ENCODE measurements at places on chromosomes 4 and X.

- no peak for DNase-seq
These were observed at the start of gene NAP1L2 for GRCh38 chrX:73214426-73215094. TSS of gene NAP1L2 (minus strand) at chrX:73214851. CDS start at chrX:73214492, 359 bp downstream.

GRCh38 chr4:170339522-170339921 lies 249.8 kb upstream of the AADAT start:
- no peak for DNase-seq

- DNase-seq: no peak
These were observed 2.8 kb downstream of the SFRP2 start for GRCh38 chr4:153785910-153786721.

DNA sequence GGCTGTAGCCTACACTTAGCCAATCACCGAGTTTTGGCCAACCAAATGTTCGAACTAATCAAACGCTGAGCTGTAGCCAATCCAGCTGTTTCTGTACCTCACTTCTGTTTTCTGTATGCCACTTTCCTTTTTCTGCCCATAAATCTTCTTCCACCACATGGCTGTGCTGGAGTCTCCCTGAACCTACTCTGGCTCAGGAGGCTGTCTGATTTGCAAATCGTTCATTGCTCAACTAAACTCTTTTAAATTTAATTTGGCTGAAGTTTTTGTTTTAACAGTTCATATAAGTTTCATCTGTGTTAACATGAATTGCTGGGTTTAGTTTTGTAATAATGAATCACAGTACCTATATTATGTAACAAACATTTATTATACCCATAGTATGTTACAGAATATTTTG lies 160.7 kb upstream of the PCDH7 start:
- DNase-seq: no peak

- DNase-seq: peak; percentile 39
These were observed 348.5 kb downstream of the OPHN1 start for GRCh38 chrX:68084765-68085164.

DNA sequence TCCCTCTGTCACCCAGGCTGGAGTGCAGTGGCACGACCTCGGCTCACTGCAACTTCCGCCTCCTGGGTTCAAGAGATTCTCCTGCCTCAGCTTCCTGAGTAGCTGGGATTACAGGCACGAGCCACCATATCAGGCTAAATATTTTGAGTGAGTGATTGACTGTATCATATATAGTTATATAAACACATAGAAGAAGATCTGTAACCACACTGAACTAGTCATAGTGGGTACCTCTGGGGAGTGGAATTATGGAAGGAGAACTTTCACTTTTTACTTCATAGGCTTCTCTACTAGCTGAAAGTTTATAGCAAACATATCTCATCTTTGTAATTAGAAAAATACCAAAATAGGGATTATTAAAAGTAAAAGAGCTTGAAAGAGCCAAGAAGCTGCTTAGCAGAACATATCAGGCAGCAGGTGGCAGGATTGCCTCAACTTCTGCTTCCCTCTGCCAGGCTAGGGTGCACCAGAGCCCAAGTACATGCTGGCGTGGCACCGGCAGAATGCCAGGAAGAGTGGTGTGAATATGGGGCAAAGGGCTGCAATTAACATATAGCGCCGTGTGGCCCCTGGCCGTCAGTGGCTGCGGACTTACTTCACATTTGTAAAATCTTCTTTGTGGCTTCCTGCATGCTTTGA lies 39.5 kb upstream of the CD40LG start:
- no peak for DNase-seq

DNA sequence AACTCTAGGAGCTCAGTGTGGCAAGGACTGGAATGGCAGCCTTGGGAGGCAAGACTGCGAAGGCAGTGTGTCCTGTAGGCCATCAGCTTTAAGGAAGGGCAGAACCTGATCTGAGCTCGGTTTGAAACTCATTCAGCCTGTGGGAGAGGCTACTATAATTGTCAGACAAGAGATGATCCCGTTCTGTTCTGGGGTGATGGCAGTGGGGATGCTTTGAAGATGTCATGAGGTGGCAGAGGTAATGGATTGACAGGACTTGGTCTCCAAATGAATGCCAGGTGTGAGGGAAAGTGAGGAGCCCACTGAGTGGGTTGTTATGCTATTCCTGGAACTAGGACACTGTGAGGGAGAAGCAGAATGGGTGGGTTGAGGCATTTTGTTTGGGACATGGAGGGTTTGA lies 144.9 kb downstream of the PJA1 start:
- no peak for DNase-seq

GRCh38 chr4:153154007-153154975 lies 50.0 kb upstream of the TRIM2 start:
- no peak for DNase-seq

- DNase-seq: no peak
These were observed 6.0 kb downstream of the UGT2B17 start for GRCh38 chr4:68570122-68570507.

- no peak for DNase-seq
These were observed 195.0 kb upstream of the S100G start for GRCh38 chrX:16454926-16455325.

DNA sequence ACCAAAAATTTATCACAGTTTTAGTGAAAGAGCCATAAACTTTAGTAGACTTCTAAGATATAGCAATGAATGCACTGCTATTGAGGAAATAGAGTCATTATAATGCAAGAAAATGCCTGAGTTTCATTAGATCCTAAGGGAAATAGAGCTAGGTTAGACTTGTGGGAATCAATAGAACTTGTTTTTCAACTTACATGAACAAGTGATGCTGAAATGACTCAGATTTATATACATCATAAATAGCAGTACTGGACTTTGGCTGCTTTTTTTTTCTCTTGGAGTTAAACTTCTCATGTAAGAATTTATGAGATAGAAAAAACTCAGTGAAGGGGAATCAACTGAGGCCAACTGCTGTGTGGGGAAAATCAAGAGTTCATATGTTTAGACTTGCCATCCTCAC lies 216.5 kb upstream of the AADAT start:
- DNase-seq: no peak

DNA sequence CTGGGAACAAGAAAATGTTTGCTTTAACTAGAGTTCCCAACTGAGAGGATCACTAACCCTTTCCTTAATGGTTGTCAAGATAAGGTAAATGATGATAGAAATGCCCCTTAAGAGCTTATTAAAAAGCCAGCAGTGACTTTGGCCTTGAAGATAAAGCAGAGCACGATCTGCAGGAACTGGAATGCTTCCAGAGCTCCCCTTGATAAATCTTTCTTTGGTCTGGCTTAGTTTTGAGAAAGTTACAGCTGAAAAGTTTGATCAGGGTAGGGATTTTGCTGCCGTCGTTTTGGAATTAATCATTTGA lies 64.0 kb downstream of the PTTG2 start:
- DNase-seq: no peak

DNA sequence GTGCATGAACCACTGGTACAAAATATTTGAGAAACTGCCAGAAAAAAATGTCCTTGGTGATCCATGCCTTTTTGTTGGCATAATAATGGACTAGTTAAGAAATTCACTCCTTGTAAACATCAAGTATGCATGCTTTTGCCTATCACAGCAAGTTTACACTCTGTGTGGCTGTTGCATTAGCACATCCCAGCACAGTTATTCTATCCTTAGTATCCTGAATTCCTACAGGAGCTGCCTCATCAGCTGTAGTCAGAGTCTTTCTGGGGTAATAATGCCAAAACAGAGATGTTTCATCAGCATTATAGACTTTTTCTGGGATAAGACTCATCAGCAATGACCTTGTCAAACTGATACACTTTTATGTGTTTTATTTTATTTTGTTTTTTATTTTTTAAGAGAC lies 82.8 kb downstream of the CHIC2 start:
- no peak for DNase-seq

DNA sequence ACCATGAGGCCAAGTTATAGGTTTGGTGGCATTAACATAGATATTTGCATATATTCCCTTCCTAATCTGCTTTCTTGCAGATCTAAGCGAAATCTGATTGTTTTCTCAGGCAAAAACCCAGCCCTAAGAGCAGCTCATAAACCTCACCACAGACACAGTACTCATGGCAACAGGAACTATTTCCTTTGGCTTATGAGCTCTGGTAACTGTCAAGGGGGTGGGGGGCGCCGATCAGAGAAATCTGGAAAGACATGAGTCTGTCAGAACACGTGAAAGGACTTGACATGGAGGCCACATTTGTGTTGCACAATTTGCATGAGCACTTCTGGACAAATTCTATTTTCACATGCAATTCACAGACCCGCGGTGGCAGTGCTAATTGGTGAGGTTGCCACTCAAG lies 83.7 kb downstream of the MGST2 start:
- no peak for DNase-seq

DNA sequence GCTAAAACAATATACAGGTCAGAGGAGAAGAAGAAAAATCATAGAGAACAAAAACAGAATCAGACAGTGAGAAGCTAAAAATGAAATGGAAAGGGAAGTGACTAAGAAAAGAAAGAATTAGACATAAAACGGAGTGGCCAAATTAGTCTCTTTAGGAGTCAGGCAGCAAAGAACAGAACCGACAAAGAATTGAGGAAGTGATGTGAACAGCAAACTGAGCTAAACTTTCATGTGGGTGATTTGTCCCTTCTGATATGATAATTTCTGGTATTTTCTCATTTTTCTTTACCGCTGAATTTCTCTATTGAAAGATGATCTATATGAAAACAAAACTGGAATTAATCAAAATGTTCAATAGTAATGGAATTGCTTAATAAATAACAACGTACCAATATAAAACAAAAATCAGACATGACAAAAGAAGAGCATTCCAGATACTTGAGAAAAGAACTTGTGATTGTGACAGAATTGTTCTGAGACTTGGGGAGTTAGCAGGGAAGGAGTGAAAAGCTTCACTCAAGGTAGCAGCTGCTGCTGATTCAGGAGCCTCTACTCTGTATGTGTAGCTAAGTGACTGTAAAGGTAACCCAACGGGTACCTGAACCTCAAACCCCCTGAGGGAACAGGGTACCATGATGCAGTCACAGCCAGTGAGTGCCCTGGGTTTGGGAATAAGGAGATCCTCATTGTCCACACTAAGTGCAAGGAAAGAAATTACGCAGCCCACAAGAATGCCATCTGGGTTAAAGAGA lies 8.8 kb downstream of the TAPT1 start:
- no peak for DNase-seq

- DNase-seq: no peak
These were observed 603.3 kb downstream of the RAB28 start for GRCh38 chr4:12880844-12881243.

GRCh38 chrX:103669745-103670144 lies 16.8 kb downstream of the MORF4L2 start:
- DNase-seq: no peak

- DNase-seq: no peak
These were observed 243.1 kb upstream of the PSAPL1 start for GRCh38 chr4:7677799-7678301.

GRCh38 chr4:5127556-5127955 lies 76.3 kb downstream of the STK32B start:
- no peak for DNase-seq

DNA sequence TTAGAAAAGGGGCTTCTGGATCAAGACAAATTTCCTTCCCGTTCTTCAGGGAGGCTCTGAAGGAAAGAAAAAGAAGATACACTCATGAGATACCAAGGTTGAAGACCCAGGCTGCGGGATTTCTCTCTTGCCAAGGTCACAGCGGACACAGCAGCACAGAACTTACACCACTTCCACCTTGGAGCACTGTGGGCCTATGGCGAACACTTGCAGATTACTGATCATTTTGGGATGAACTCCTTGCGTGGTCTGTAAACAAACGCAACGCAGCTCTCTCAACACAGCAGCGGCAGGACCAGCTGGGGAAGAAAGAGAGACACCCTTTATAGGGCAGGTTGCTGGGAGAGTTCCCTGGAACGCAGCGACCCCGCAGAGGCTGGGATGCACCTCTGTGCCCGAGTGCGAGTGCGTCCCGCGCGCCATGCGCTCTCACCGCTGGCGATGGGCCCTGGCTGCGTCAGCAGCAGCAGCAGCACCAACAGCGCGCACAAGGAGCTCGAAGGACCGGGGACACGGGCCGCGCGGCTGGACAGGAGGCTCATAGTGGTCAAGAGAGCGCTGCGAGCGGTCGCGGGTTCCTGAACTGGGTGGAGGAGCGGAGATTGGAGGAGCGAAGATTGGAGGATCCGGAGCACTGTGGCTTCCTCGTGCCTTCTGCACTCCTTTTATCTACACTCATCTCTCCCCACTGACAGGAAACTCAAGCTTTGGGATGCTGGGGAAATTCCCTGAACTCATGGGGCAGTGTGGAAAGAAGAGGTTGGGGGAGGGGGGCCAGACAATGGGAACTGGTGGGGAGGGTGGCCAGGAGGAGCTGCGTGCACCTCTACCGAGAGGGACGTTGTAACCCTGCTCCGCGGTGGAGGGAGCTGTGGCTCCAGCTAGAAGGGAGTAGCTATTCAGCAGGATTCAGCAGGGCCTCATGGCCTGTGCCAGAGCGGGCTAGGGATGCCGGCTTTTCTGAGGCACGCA lies at the start of gene CXCL5:
CXCL5 (minus strand) TSS at position 638 of the 972 bp plus-strand sequence; CDS start at position 542, 96 bp downstream.
- no peak for DNase-seq

DNA sequence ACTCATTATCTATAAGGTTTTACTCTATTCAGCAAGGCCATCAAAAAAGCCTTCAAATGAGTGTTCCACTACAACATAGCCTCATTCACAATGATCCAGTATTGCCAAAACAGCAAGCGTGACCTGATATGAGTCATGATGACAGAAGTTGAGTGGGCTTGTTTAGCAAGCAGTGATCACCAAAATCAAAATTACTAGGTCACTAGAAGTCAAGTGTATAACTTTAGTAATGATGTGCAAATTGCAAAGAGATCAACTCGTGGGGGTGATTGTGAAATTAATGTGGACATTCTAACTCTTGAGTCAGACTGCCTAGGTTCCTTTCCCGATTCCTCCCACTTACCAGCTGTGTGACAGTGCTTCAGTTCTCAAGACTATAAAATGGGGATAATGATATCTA lies 124.5 kb downstream of the CHM start:
- peak; percentile 22 for DNase-seq

- no peak for DNase-seq
These were observed 371.8 kb downstream of the ADGRL3 start for GRCh38 chr4:61571761-61572559.

GRCh38 chr4:76354517-76355473 lies 48.3 kb downstream of the STBD1 start:
- DNase-seq: no peak

DNA sequence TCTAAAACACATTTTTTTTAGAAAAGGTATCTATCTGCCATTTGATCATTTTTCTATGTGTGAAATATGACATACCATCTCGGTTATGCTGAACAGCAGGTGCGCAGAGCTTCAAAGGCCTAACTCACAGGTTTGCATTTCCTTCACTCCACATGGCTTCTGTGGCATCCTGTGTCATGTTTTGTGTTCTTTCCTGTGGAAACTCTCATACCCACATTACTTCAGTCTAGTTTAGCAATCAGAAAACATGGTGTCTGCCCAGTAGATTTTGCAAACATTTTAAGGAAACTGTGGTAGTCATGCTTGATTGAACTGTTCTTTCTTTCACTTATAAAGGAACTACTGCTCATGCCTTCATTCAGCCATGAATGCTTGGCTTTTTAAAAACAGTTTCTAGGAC lies 11.3 kb upstream of the ARAP2 start:
- no peak for DNase-seq

- DNase-seq: no peak
These were observed 20.4 kb downstream of the APOOL start for GRCh38 chrX:85024044-85024443.

- DNase-seq: no peak
These were observed 46.9 kb downstream of the SH2D1A start for GRCh38 chrX:124393238-124393637.

- no peak for DNase-seq
These were observed 515.3 kb upstream of the ARX start for GRCh38 chrX:25531096-25531495.

GRCh38 chrX:8760021-8760420 lies 28.1 kb upstream of the ANOS1 start:
- DNase-seq: no peak

GRCh38 chr4:57040510-57040909 lies 61.8 kb downstream of the POLR2B start:
- DNase-seq: no peak

- no peak for DNase-seq
These were observed 227.0 kb downstream of the C4orf33 start for GRCh38 chr4:129322920-129323319.
